ENCODE measurements at places on chromosomes 5 and 9. TPM values are rescaled to one million over a fixed set of nuclear protein-coding genes. Genes with fewer than 3 reads are reported as not detected.

IFNA2 gene
- polyA plus RNA-seq: not detected

C9 gene
- polyA plus RNA-seq: 0.37 TPM

ADGRD2 gene
- polyA plus RNA-seq: 0.10 TPM

PAEP gene
- polyA plus RNA-seq: 0.42 TPM

OLFML2A gene
- 18.7 TPM for polyA plus RNA-seq

EIF4E1B gene
- not detected for polyA plus RNA-seq

SH3PXD2B gene
- polyA plus RNA-seq: 33.0 TPM

YTHDC2 gene
- 53.4 TPM for polyA plus RNA-seq

PCDHB7 gene
- polyA plus RNA-seq: 4.5 TPM

ADAMTSL1 gene
- 16.3 TPM for polyA plus RNA-seq

HTR1A gene
- not detected for polyA plus RNA-seq

UNC5A gene
- polyA plus RNA-seq: 0.17 TPM

CATSPER3 gene
- 1.7 TPM for polyA plus RNA-seq

LRRC70 gene
- 7.3 TPM for polyA plus RNA-seq

MRNIP gene
- polyA plus RNA-seq: 50.5 TPM

PLAC8L1 gene
- polyA plus RNA-seq: 2.4 TPM

FAM120AOS gene
- 66.8 TPM for polyA plus RNA-seq

CCDC69 gene
- 5.3 TPM for polyA plus RNA-seq

GFI1B gene
- 0.52 TPM for polyA plus RNA-seq

PRLR gene
- 53.4 TPM for polyA plus RNA-seq

CTXN3 gene
- polyA plus RNA-seq: not detected

EFNA5 gene
- polyA plus RNA-seq: 29.1 TPM

LCN1 gene
- polyA plus RNA-seq: not detected

GLRA1 gene
- polyA plus RNA-seq: 0.13 TPM

TTF1 gene
- 20.9 TPM for polyA plus RNA-seq

UBE2QL1 gene
- 0.70 TPM for polyA plus RNA-seq

PRRC2B gene
- polyA plus RNA-seq: 189 TPM

NPDC1 gene
- polyA plus RNA-seq: 18.4 TPM

ZNF354C gene
- polyA plus RNA-seq: 18.4 TPM

PCDHB2 gene
- polyA plus RNA-seq: 6.6 TPM

FGD3 gene
- 6.5 TPM for polyA plus RNA-seq

HOMER1 gene
- polyA plus RNA-seq: 30.0 TPM

All from left kidney (tissue), 8 donors.